ENCODE measurements at places on chromosomes 7 and 10. TPM values are rescaled to one million over a fixed set of nuclear protein-coding genes. Genes with fewer than 3 reads are reported as not detected.

The USP6NL gene
- total RNA-seq = 9.2 TPM

The CLDN4 gene
- not detected for total RNA-seq

The HOXA11 gene
- total RNA-seq = 8.3 TPM

The ASB4 gene
- total RNA-seq = not detected

The LDB3 gene
- total RNA-seq = under 0.01 TPM

The SLIT1 gene
- total RNA-seq = not detected

Data from GM23248 (cell line).